ENCODE measurements at places on chromosomes 7 and 10.

GRCh38 chr7:79090543-79090942 is 362.9 kb downstream of the MAGI2 start:
- DNase-seq = no peak

- no peak for DNase-seq
These were observed 562.4 kb upstream of the AUTS2 start for GRCh38 chr7:69035826-69036225.

- DNase-seq = no peak
These were observed at the start of gene CARD11 for GRCh38 chr7:3043544-3044371. CARD11 (minus strand) TSS chr7:3043867; CDS start chr7:2958506, 85,361 bp downstream.

- no peak for DNase-seq
These were observed 57.7 kb downstream of the CREB3L2 start for GRCh38 chr7:137944168-137944567.

GRCh38 chr7:157188091-157188665 is 49.5 kb downstream of the UBE3C start:
- DNase-seq = no peak

DNA sequence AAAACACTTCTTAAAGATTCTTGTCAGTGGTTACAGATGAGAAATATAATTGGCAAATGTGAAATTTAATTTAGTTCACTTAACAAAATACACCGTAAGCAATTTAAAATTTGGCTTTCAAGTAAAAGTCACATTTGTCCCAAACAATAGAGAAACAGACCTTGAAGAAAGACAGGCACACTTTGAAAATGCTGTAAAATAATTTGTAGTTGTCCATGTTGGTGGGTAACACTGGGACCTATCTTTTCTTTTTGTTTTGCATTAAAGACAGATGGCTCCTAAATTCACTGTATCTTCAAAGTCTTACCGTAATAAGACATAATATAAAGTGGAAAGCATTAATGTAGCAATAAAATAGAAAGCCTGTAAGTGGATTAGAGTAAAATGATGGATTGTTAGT is 3.3 kb downstream of the GRK5 start:
- no peak for DNase-seq

DNA sequence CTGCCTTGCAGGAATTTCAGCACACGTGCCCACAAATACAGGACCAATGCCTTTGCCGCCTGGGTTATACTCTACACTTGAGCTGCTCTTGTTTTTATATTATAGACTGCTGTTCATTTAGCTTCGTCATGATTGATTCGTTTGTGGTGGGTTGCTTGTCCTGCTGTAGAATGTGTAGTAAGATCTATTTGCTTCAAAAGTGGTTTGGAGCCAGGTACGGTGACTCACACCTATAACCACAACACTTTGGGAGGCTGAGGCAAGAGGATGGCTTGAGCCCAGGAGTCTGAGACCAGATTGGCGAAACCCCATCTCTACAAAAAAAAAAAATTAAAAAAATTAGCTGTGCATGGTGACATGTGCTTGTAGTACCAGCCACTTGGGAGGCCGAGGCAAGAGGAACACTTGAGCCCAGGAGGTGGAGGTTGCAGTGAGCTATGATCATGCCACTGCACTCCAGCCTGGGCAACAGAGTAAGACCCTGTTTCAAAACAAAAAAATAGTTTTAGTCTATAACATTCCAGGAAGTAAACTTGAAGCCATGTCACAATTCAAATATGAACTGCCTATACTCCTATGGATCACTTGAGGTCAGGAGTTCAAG is 9.0 kb upstream of the RHBDD2 start:
- no peak for DNase-seq

GRCh38 chr10:27512548-27512947 is 8.4 kb downstream of the RAB18 start:
- no peak for DNase-seq

DNA sequence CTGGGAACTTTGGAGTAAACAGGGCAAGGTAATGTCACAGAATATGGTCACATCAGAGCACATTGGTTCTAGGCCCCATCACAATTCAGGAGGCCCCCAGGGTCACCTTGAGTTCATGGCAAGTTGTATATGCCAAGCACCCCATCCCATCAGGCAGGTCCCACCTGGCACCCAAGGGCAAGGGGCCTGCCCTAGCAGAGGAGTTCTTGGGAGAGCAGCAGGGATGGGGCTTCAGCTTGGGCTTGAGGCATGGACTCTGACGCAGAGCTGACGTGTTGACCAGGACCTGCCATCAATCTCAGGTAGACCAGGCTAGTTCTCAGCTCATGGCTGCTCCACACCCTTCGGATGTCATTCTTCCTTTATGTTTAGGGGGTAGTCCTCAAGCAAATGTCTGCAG is 20.9 kb downstream of the PLAC9 start:
- no peak for DNase-seq

GRCh38 chr7:18445483-18445882 is 50.1 kb upstream of the HDAC9 start:
- no peak for DNase-seq

- no peak for DNase-seq
These were observed 11.9 kb downstream of the STEAP1B start for GRCh38 chr7:22487978-22488642.

GRCh38 chr7:43914795-43915194 is 8.4 kb upstream of the URGCP start:
- DNase-seq = no peak

DNA sequence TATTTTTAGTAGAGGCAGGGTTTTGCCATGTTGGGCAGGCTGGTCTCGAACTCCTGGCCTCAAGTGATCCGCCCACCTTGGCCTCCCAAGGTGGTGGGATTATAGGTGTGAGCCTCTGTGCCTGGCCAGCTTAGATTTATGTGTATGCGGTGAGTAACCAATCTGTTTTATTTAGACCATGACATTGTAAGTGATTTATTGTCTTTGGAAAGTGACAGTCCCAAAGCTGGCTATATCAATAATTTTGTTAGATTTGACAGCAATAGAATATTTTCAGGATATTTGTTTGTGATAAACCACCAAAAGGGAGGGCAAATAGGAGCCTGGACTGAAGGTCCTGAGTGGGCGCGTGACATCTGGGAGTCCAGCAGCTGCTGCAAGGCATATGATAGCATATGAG is 75.7 kb downstream of the XRCC2 start:
- no peak for DNase-seq

Measured in kidney epithelial cell (primary cell).